ENCODE measurements at places on chromosomes 4 and X.

DNA sequence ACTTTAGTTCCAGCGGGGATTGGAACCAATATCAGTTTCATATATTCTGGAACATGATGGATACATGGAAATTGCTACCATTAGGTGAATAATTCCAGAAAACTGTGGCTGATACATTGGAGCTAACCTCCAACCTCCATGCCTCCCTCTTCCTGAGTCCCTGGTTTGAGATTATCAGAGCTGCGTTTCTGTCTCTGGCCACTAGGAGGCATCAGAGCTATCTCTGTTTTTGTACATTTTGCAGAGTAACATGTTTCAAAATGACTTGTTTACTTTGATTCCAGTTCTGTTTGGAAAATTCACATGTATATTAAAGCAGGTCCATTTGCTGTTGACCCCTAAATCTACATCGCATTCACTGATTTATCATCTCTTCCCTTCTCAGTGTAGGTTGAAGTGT lies 2.4 kb upstream of the RAB40AL start:
- no peak for DNase-seq

- no peak for DNase-seq
Measured at GRCh38 chr4:88225232-88226105, 58.9 kb downstream of the PPM1K start.

- no peak for DNase-seq
Measured at GRCh38 chr4:143351774-143352451, 15.2 kb downstream of the GAB1 start.

- no peak for DNase-seq
Measured at GRCh38 chr4:174815282-174815681, 13.8 kb downstream of the GLRA3 start.

DNA sequence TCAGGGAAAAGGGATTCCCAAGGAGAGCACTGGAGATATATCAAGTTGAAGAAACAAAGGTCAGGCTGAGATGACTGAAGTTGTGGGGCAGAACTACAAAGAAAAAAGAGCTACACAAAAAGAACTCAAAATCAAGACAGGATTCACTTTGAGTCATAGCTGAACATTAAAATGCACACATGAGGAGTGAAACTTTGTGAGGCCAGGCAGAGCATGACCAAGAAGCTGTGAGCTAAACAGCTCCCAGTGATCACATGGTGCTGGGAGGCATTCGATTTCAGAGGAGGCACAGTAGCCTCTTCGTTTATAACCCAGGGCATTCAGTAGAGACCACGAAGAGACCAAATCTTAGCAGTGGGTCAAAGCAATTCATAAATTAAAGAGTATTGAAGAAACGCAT lies 145.3 kb downstream of the ATRX start:
- no peak for DNase-seq

- no peak for DNase-seq
Measured at GRCh38 chr4:97720869-97721432, 422.3 kb downstream of the STPG2 start.

GRCh38 chr4:170414360-170414759 lies 324.6 kb upstream of the AADAT start:
- no peak for DNase-seq

DNA sequence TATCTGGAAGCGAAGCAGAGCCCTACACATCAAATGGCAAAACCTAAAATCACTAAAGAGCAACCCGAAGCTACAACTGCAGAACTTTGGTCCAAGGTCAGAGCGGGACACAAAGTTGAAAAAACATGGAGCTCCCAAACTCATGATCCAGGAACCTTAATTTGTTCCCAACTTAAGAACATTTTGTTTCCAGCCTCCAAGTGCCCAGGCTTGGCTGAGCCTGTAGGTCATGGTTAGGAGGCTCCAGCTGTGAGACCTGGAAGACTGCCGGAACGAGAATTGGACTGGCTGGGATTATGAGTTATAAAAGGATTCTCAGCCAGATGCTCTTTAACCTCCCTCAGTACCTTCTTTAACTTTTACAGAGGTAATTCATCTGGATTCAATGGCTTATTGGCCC lies 349.1 kb upstream of the DDX53 start:
- no peak for DNase-seq

- no peak for DNase-seq
Measured at GRCh38 chrX:125744914-125745313, 421.2 kb downstream of the DCAF12L2 start.

GRCh38 chr4:117225471-117225870 lies 140.1 kb upstream of the TRAM1L1 start:
- no peak for DNase-seq

- DNase-seq: no peak
Measured at GRCh38 chrX:10022580-10023245, 55.6 kb downstream of the CLDN34 start.

DNA sequence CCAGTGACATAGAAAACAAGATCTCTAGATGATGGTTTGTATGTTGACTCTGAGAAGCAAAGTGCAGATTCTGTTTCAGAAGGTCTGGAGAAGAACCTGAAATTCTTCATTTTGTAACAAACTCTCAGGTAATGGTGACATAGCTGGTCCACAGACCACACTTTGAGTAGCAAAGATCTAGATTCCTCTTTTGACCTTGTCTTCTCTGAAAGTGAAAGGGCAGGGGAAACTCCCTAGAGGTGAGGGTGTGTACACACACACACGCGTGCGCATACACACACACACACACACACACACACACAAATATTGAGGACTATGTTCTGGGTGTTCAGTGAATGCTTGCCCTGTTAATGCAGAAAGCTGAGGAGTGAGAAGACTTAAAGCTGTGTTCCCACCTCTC lies 110.1 kb downstream of the NHSL2 start:
- DNase-seq: no peak

- no peak for DNase-seq
Measured at GRCh38 chr4:183181081-183181480, 82.0 kb downstream of the WWC2 start.

DNA sequence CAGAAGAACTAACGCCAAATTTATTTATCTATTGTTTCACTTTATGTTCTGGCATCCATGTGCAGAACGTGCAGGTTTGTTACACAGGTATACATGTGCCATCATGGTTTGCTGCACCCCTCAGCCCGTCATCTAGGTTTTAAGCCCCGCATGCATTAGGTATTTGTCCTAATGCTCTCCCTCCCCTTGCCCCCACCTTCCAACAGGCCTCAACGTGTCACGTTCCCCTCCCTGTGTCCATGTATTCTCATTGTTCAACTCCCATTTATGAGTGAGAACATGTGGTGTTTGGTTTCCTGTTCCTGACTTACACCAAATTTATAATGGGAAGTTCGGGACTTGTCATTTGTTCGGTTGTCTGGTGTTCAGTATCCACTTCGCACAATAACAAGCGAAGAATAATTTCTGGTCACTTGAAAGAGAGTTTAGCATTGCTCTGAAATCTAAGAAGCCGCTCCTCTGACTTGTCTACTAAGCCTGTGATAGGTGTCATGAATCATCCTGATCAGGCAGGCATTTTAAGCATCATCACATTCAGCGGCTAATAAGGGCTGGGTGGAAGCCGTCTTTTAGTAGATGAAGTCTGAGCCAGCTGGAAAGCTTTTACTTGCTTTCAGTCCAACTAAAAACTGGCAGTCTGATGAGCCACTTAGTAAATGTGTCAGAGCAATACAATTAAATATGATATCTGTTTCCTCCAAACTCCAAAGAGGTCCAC lies 1065.7 kb upstream of the PABPC4L start:
- DNase-seq: no peak

GRCh38 chr4:100076753-100077152 lies 113.5 kb downstream of the DDIT4L start:
- DNase-seq: no peak

- no peak for DNase-seq
Measured at GRCh38 chr4:145308598-145308997, 128.2 kb upstream of the OTUD4 start.

DNA sequence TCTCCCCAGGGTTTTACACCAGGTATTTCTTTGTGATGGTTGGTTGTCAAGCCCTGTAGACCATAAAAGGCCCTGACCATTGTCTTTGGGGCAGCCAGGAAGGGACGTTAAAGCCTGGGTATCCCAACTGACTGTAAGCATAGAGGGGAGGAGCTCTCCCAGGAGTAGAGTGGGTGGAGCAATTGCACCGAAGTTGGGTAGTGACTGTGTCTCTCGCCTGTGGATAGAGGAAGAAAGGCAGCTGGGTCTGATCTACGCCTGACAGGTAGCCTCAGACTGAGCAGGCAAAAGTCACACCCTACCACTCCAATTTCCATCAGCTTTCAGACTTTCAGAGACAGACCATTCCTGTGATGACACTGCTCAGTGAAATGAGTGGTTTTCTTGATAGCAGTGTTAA lies 123.3 kb downstream of the KLHL8 start:
- no peak for DNase-seq

GRCh38 chr4:80008971-80009370 lies 64.1 kb downstream of the ANTXR2 start:
- no peak for DNase-seq

GRCh38 chr4:119271361-119272085 lies 50.4 kb downstream of the FABP2 start:
- DNase-seq: no peak

- no peak for DNase-seq
Measured at GRCh38 chr4:27779827-27780226, 919.2 kb downstream of the STIM2 start.

GRCh38 chrX:41350976-41351569 lies 17.1 kb downstream of the DDX3X start:
- no peak for DNase-seq

DNA sequence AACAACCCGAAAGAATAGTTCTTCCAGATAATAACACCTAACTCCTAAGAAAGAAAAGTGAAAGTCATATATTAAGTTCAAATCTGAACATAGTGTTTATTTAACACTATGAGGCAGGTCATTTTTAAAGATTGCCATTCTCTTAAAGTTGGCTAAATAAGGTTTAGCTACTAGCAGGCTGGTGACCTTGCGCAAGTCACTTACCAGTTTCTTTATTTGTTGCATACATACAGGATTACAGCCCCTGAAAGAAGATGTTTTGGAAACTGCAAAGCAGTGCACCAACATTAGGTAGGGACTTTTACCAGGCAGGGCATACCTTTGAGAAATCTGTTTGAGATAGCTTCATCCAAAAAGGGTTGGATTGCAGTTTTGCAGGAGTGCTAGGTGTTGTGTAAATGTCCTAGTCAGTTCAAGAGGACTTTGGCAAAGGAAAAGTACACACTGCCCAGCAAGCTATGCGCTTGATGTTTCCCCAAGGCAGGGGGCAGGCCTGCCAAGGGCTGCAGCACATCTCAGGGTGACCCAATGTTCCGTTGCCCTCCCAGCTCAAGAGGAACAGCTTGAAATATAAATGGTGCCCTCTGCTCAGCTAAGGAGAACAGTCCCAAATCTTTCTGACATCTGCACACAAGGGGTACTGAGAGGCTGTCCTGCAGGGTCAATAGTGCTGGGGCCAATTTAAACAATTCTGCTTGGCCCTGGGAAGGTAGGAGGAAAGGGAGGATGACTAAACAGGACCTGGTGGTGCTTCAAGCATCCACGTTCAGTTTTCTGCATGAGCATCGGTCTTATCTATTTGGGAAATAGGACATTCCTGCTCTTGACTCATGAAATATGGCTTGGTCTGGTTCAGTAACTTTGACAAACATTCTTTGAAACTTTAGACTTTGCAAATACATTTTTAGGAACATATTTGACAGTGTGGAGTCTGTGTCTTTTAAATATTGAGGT lies 130.8 kb downstream of the COL4A6 start:
- no peak for DNase-seq

- no peak for DNase-seq
Measured at GRCh38 chrX:2631743-2632532, 59.2 kb upstream of the CD99 start.

- no peak for DNase-seq
Measured at GRCh38 chrX:117969782-117970181, 146.8 kb downstream of the KLHL13 start.

GRCh38 chrX:56812515-56813105 lies 83.6 kb downstream of the NBDY start:
- no peak for DNase-seq

Measured in stimulated activated CD8-positive, alpha-beta memory T cell treated with anti-CD3 and anti-CD28 coated beads, Interleukin-15, amount 100 ng/mL, for 24 hours (primary cell).